ENCODE measurements at places on chromosomes 12 and 14.

DNA sequence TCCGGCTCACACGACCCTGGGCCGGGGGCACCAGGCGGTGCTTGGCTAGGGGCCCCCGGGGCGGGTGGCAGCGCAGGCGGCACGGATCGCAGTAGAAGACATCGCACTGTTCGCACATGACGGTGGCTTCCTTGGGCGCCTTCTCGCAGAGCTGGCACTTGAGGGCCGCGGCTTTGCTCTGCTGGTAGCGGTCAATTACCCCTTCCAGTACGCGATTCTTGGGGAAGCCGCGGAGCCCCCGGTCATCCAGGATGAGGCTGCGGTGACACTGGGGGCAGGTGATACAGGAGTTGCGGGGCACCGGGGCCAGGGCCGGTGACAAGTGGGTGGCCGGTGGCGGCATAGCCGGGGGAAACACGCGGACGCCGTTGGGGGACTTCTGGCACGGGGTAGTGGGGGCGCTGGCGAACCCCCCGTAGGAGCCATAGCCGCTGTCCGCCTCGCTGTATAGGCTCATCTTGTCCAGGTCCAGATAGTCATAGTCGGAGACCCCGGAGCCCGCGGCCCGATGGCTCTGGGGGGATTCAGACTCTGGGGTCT, 553 bp downstream of the TRIM9 start:
- peak; percentile 61 for DNase-seq

DNA sequence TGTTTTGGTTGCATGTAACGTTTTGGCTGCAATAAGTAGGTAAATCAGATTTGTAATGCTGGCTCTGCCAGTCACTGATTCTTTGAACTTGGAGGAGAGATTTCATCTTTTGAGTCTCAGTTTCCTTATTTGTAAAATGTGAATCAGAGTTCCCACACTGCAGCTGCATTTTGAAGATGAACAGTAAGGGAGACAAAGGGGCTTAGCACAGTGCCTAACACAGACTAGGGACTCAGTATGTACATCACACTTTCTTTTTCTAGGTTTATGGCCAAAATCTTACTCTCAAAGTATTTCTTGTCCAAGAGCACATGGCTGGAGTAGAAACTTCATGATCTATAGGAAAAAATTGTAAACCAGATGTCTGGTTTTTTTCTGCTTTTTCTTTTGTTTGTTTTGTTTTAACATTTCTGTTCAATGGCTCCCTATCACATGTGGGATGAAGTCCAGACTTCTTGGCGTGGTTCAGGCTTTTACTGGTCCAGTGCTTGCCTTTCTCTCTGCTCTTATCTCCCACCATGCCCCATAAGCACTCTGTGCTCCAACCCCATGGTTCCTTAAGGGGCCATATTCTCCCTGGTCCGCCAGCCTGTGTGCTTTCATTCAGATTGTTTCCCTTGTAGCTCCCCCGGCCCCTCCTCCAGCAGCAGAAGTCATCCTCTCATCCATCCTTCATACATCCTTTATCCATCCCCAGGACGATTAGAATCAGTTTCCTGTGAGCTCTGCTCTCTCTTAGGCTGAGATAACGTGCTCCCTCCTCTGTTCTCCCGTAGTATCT, 58.0 kb downstream of the SYNE2 start:
- no peak for DNase-seq

- DNase-seq = no peak
These were observed 156.7 kb upstream of the DIO3 start for GRCh38 chr14:101404426-101405170.

- no peak for DNase-seq
These were observed 71.4 kb downstream of the SLC41A2 start for GRCh38 chr12:104886418-104887401.

GRCh38 chr14:64475585-64476273, 10.4 kb downstream of the AKAP5 start:
- no peak for DNase-seq

DNA sequence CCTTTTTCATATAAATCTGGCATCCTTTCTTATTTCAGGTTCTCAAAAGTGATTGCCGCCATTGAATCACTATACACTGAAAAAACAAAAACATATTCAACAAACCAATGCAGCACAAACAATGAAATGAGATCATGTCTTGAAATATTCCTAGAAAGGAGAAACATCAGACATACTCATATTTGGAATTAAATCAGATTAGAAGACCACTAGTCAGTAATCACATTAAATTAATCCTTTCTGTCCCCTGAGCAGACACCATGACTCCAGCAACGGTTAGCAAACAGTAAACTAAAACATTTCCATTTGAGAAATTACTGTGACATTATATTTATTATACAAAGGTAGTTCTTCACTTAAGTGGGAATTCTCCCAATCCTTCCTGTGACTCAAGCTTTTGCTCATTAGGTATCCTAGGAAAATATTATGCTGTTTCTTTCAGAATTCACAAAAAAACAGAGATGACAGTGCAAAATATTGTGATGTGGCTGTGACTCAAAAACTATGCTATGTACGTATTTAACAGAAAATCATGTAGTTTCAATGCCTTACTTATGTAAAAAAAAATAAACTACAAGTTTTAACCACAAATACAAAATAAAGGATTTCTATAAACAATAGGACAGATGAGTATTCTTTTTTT, 29.7 kb downstream of the CPNE8 start:
- no peak for DNase-seq

- peak; percentile 85 for DNase-seq
These were observed at the start of the genes FOXM1 and RHNO1 for GRCh38 chr12:2877047-2877952. Gene FOXM1 (minus strand): TSS chr12:2877174. CDS start chr12:2874478, 2,696 bp downstream. Gene RHNO1 (plus strand): TSS chr12:2877223. CDS start chr12:2885367, 8,144 bp downstream.

DNA sequence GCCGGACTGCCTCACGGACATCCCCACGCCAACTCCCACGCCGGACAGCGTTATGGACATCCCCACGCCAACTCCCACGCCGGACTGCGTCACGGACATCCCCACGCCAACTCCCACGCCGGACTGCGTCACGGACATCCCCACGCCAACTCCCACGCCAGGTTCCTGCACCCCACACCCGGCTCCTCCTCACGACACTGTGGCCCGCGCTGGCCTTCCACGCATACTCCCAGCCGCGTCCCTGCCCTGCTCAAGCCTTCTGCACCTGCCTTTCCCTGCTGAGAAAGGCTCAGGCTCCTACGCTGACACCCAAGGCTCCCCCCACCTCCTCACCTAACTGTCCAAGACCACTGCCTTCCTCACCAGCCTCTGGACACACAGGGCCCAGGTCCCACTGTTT, 9.7 kb downstream of the CACNA2D4 start:
- DNase-seq = peak; percentile 8

GRCh38 chr14:96255501-96256366, at the start of gene BDKRB1:
Gene BDKRB1 (plus strand): TSS chr14:96256210. CDS start chr14:96263683, 7,473 bp downstream.
- DNase-seq = no peak

DNA sequence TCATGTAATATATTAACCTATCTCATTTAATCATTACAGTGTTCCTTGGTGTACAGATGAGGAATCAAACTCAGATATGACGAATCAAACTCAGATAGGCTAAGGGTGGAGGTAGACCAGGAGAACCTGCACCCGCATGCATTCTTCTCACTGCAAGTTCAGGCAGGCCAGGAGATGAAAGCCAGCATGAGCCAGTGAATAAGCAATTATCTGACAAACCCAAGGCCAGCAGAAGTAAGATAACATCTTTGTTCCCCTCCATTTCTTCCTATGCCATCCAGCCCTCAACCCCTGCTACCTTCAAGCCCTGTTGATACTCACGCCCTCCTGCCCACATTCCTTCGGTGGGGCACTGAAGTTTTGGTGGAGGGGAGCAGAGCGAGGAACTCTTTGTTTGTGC, 152.2 kb downstream of the ETV6 start:
- DNase-seq = no peak

DNA sequence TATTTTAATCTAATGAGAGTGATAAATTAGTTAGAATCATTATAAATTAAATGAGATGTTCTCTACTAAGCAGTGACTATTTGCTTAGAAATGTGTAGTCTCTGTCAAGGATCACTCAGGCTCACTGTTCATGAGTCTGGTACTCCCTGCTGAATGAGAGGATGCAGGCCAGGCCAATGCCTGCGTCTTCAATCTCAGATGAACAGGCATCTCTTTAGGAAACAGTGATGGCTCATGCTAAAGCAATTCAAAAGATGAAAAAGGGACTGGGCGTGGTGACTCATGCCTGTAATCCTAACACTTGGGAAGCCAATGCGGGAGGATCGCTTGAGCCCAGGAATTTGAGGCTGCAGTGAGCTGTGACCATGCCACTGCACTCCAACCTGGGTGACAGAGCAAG, 106.8 kb downstream of the ZFC3H1 start:
- no peak for DNase-seq

- no peak for DNase-seq
These were observed 15.3 kb downstream of the LMO3 start for GRCh38 chr12:16590645-16591044.

- DNase-seq = no peak
These were observed 153.4 kb downstream of the PIK3C2G start for GRCh38 chr12:18414671-18415070.

DNA sequence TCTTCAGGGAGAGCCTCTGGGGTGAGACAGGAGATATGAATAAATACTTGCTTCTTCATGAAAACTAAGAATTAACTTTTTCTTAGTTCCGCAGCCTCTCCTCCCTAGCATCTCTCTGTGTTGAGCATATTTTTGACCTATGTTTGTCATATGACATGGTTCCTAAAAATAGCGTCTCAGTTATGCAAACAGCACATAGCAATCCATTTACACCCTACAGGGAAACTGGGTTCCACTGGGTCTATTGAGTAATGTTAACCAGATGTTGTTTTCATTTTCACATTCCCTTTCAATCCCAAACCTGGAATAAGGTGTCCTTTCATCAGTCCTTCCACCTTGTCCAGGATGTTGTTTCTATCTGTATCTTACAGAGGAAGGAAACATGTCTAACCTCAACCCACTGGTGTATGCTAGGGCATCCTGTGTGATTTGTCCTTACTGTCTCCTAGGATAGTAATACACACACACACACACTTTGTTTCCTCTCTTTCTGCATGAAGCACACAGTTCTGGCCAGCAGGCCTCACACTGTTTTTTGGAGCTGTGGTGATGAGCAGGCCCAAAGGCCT, 1543.5 kb downstream of the AACS start:
- DNase-seq = no peak

- no peak for DNase-seq
These were observed 795.2 kb downstream of the SLC16A7 start for GRCh38 chr12:60391051-60391450.

DNA sequence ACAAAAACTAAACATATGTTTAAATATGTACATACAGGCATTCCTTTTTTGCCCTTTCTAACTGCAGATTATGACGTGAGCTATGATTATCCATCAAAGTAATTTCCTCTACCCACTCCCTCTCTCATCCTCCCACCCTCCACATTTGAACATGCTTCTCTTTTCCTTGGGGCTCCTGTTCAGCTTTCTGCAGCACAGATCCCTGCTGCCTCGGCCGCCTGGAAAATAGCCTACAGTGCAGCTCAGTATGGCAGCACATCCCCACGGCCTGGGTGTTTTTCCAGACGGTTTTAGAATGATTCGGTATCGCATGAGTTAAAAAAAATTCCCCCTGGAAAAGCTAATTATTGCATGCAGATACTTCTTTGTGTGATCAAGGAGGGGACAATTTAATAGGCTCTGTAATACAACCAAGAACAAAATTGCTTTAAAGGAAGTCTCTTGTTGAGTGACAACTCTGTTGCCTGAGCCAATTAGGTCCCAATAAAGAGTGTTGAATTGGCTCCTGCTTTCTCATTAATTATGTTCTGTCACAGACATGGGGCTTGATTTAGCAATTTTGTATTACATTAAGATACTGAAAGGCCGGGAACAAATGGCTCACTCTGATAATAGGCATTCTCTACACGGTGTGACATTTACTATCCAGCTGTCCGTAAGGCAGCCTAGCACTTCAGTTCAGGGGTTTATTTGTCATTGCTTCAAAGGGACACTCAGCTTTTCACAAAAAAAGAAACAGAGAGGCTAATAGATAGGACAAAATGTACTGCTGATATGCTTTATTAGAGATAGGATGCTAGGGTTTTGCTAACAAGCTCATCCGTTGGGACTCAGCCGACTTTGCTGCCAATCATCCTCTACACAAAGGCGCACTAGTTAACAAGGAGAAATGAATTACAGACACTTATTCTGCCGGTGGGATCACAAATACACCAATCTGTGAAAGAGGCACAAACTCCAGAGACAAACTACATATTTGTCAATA, 285.8 kb upstream of the G2E3 start:
- DNase-seq = no peak

- no peak for DNase-seq
These were observed 7.9 kb upstream of the PRKAB1 start for GRCh38 chr12:119660076-119660475.

- DNase-seq = no peak
These were observed 44.7 kb downstream of the RBM19 start for GRCh38 chr12:113921430-113921829.

GRCh38 chr14:61285364-61285763, 4.2 kb upstream of the TMEM30B start:
- DNase-seq = no peak

DNA sequence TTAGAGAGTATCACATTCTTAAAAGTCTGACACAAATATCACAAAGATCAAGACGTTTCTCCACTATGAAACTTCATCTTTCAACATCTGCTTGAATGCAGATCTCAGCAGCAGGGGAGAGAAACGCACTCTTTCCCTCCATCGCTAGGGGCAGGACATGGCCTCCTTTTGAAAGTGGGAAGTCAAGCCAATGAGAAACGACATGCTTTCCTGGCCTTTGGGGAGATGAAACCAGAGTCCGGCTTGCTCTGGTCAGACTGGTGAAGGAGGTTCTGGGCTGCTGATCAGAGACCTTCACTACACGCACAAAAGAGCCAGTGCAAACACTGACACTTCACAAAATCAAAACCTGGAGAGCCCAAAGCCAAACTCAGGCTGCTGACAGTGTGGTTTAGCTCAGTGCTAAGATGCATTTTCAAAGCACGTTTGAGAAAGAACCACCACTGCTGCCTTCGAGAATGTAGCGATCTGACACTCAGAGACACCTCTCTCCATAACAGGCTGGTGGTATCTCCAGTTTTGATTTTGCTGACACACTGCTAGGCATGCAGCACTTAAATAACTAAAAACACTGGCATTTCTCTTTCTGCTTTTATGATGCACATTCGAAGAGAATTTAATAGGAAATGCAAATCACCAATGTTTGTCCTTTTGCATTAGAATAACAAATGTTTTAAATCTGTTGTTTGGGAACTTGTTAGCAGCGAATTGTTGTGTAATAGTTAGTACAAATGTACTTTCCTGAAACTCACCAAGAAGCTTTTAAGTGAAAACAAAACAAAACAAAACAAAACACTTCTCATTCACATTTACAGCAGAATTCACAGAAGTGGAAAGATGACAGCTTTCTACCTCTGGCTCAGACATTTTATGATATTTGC, 93.9 kb upstream of the OVCH1 start:
- no peak for DNase-seq

GRCh38 chr12:87806310-87806709, 222.9 kb downstream of the C12orf50 start:
- no peak for DNase-seq

GRCh38 chr14:57380935-57381334, 9.5 kb upstream of the NAA30 start:
- no peak for DNase-seq

DNA sequence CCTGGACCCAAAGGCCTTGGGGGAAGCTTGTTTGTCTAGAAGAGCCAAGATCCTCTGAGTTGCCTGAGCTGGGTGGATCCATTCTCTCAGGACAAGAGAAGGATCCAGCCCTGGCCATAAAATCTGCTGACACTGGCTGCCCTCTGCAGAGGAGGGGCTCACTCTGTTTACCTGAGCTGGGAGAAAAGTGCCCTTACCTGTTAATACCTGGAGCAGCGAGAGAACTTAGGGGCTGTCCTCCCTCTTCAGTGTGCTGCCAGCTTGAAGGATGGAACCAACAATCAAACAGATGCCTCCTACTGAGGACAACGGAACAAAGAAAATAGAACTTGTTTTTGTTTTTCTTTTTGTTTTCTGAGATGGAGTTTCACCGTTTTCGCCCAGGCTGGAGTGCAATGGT, 7.3 kb upstream of the KRT7 start:
- DNase-seq = no peak

GRCh38 chr12:53530920-53531319, 23.6 kb upstream of the NPFF start:
- no peak for DNase-seq
